ENCODE measurements at places on chromosomes 12 and 14.

- DNase-seq: no peak
Measured at GRCh38 chr12:30909349-30910037, 17.1 kb upstream of the TSPAN11 start.

DNA sequence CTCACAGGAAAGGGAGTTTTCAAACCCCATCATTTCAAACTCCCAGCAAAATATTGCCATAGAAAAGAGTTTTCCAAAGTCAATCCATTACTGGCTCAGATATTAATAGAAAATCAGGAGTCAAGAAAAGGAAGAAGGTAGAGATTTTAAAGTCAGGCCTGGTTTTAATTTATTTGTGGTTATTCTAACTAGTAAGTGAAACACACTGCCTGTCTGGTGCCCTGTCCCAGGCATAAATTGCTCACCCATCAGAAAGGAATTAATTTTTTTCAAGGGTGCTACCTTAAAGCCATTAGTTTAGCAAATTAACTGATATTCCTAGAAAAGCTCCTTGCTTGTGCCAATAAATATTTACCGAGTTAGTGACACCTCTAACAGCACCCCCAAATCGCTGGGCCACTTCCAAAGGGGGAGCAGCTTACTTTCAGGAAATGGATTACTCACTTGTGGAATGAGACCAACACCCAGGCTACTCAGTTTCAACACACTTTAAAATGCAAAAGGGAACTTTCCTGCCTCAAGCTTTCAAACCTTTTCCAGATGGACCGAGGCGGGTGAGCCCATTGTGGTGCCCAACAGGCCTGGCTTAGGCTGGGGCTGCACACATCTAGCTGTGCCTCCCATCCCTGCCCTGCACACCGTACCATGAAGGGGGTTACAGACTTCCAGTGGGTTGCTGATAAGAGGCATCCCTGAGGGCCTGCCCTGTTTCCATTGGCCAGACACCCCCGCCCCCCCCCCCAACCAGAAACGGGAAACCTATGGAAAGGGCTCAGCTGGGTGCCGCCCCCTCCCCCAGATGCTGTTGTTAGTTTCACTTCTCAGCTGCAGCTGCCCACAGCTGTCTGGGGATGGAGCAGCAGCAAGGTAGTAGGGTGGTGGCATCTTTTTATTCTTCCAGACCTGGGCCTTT is 117.2 kb downstream of the SAMD4A start:
- no peak for DNase-seq

DNA sequence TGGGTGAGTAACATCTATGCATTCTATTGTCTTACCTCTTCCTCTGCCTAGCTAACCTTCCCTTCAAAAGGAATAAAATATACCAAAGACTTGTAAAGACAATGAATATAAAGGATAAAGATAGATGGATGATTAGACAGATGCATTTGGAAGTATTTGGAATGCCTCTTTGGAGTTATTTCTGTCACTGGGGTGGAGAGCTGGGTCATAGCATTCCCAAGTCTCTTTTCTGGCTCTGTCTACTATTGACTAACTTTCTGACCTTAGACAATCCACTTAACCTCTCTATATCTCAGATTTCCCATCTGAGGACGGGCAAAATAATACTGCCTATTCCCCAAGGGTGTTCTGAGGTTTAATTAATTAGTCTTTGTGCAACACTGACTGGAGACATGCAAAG is 517.4 kb downstream of the DIO2 start:
- DNase-seq: no peak

- no peak for DNase-seq
Measured at GRCh38 chr12:91866566-91866965, 279.1 kb downstream of the BTG1 start.

DNA sequence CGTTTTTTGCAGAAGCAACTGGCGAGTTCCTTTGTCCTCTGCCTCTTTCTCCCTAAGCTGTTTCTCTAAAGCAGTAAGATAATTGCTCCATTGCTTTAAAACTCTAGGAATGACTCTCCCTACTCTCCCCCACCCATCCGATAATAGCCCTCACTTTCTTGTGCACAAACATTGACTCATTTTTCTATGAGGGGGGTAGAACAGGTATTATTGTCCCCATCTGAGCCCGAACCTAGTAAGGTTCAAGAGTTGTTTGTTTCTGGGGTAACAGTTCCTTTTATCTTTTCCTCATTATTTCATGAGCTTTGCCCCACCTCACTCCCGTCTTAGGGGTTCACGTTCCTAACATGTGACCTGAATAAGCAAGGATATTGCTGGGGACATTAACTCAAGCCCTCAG is 190.6 kb downstream of the EMP1 start:
- no peak for DNase-seq

GRCh38 chr14:55881577-55882241 is 236.5 kb upstream of the PELI2 start:
- DNase-seq: no peak
